Stimulated activated naive CD8-positive, alpha-beta T cell treated with anti-CD3 and anti-CD28 coated beads, Interleukin-15, Interleukin-2, amounts not matched to agents 100 U/mL and 50 U/mL, for 24 hours (primary cell): ENCODE measurements at places on chromosomes 7 and 10.
A peak's percentile ranks its signal among the peaks of the same experiment; 100 is the strongest.

GRCh38 chr7:20193242-20193777 lies 23.9 kb downstream of the MACC1 start:
- no peak for DNase-seq

DNA sequence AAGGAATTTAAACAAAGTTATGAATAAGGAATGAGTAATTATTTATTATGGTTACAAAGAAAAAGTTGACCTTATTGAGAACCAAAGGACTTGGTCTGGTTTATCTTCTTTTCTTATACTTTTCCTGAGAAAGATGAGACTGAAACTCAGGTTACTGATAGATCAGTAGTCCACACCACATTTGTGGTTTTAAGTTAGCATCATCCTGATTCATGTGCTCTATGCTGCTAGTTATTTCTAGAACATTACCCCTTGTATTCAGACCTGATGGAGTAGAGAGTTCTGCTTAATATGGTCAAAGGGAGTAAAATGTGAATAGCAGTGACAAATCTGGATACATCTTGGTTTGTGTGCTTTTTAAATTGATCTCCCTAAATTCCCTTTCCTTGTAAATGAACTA lies 63.8 kb downstream of the FOXP2 start:
- DNase-seq = no peak

DNA sequence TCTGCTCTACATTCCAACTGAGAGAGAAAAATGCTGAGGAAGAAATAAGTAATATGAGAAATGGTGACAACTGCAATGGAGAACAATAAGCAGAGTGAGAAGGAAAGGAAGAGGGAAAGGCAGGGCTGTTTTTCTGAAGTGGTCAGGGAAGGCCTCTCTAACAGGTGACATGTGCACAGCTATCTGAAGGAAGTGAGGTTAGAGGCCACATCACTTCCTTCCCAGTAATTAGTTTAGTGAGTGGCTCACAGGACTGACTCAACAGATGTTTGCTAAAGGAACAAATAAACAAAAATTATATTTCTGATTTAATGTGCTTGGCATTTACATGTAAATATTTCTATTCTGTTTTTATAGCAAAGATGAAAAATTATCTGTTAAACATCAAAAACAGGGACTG lies 77.9 kb downstream of the ARHGAP21 start:
- DNase-seq = no peak

- no peak for DNase-seq
Measured at GRCh38 chr7:44148166-44148565, 7.0 kb upstream of the MYL7 start.

GRCh38 chr10:74827694-74828093 lies 1.3 kb downstream of the KAT6B start:
- DNase-seq = no peak

DNA sequence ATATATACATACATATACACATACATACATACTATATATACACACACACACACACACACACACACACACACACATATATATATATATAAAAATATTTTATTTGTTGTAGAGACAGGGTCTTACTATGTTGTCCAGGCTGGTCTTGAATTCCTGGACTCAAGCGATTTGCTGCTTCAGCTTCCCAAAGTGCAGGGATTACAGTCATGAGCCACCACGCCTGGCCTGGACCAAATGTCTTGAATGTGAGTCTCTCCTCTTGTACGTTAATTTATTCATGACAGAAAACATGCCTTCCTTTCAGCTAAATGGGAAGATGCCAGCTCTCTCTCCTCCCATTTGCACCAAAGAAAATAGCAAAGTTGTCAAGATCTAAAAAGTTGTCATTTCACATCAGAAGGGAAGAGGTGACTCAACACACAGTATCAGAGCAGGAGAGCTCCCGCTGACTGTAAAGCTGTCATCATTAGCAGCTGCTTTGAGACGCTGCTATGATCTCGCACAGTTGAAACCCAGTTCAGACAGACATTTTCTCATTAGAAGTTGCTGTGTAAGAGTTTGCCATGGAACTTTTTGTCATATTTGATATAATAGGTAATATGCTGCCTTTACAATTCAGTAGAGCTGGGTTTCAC lies 224.3 kb downstream of the SFMBT2 start:
- no peak for DNase-seq

- no peak for DNase-seq
Measured at GRCh38 chr7:117019786-117020590, 66.7 kb downstream of the ST7 start.

DNA sequence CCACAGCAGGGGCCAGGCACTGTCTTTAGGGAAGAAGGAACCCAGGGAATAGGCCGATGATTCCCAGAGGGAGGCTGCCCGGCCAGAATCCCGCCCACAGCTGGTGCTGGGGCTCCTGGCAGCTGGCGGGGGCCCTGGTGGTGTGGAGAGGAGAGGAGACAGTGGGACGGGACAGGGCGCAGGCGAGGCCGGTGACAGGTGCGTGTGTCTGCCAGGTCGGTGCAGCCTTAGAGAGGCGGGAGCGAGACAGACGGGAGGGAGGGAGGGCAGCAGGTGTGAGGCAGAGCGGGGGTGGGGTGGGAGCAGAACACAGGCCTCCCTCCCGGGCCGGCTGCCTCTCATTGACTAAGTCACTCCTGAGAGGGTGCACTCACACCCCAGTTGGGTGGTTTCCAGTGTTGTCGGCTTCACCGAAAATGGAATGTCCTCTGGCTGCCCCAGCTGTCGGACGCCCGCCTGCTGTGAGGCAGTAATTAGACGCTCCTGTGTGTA lies 55.2 kb downstream of the ELFN1 start:
- no peak for DNase-seq

GRCh38 chr7:77383333-77383740 lies 32.8 kb downstream of the GSAP start:
- no peak for DNase-seq

- no peak for DNase-seq
Measured at GRCh38 chr7:78779788-78780187, 673.7 kb downstream of the MAGI2 start.

DNA sequence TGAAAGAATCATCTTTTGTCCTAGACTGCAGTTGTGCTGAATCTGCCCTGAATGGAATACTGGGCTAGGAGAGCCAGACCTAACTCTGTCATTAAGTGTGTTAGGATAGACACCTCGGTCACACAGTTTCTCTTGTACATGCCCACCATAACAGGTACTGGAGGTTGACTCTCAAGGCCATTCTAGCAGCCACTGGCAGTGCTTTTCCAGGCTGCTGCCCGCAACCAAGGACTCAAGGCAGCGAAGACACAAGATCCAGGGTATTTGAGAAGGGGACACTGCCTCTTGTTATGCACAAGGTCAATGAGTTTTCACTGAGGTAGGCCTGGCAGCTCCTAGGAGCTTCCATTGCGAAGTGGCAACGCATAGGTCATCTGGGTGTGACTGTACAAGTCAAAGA lies 70.6 kb upstream of the ZNF746 start:
- DNase-seq = no peak

GRCh38 chr7:45028920-45029344 lies 28.9 kb downstream of the CCM2 start:
- DNase-seq = no peak

- no peak for DNase-seq
Measured at GRCh38 chr10:101438881-101439391, 85.0 kb downstream of the BTRC start.

GRCh38 chr10:21314906-21315644 lies 210.4 kb downstream of the SKIDA1 start:
- DNase-seq = no peak

- DNase-seq = no peak
Measured at GRCh38 chr7:43431020-43431595, 151.8 kb upstream of the STK17A start.

GRCh38 chr7:16071246-16071857 lies 350.0 kb downstream of the CRPPA start:
- no peak for DNase-seq

GRCh38 chr10:60286559-60286958 lies 103.1 kb downstream of the ANK3 start:
- DNase-seq = no peak

- DNase-seq = no peak
Measured at GRCh38 chr10:56905051-56905450, 544.0 kb upstream of the ZWINT start.

DNA sequence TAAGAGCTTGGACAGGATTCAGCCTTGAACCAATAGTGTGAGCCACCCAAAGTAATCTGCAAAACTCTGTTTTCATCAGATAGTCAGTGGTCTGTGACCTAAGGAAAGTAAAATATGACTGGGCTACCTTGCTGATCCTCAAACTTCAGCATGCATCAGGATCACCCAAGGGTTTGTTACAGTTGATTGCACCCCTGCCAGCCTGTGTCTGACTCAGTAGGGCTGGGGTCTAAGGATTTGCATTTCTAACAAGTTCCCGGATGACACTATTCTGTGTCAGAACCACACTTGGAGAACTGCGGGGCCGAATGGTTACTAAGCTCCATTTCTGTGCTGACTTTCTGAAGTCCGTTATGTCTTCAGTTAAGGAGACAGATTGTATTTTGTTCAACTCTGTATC lies 40.6 kb upstream of the TSPAN13 start:
- DNase-seq = no peak

- DNase-seq = no peak
Measured at GRCh38 chr7:157028199-157028903, 17.9 kb upstream of the MNX1 start.

- no peak for DNase-seq
Measured at GRCh38 chr7:103499976-103500375, 54.0 kb upstream of the SLC26A5 start.

GRCh38 chr10:79547973-79548372 lies 12.2 kb downstream of the SFTPA2 start:
- DNase-seq = no peak

DNA sequence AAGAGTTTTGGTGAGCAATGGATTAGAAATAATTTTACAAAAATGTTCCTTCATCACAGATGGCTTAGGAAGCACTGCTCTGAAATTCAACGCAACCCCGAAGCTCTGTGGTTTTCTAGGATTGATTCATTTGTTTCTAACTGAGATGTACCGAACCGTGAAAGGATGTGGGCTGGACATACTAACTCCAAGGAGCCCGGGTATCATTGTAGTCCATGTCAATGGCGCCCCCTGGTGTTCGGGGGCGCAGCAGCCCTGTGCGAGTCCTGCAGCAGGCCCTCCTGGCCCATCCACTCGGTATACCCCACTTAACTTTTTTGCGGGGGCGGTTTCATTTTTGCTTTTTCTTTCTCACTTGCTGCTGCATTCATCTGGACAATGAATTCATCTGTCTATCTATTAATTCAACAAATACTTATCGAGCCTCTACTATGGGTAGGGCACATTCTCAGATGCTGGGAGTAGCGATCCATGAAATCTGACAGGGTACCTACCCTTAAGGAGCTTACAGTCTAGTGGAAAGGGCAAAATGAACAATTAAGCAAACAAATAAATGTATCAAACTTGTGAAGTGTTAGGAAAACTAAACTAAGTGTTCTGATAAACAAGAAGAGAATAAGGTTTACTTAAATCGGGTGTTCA lies 25.2 kb upstream of the ITPRID1 start:
- DNase-seq = peak; percentile 51

GRCh38 chr10:118754229-118754555 lies 578 bp downstream of the CACUL1 start:
- DNase-seq = peak; percentile 55

DNA sequence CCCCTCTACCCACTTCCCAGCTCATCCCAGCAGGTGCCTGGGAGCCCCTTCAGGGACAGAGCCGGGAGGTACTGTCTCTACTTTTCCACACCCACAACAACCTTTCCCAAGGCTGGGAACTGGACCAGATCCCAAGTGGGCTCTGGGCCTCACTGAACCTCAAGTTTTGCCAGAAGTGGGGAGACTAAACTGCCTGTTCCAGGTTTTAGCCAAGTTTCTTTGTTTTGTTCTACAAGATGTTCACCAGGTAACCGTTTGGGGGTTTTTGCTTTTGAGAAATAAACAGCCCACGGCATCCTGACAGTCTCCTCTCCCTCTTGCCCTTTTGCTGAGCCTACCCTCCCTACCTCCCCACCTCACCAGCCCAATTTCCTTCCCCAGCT lies 10.6 kb upstream of the EMX2 start:
- no peak for DNase-seq

DNA sequence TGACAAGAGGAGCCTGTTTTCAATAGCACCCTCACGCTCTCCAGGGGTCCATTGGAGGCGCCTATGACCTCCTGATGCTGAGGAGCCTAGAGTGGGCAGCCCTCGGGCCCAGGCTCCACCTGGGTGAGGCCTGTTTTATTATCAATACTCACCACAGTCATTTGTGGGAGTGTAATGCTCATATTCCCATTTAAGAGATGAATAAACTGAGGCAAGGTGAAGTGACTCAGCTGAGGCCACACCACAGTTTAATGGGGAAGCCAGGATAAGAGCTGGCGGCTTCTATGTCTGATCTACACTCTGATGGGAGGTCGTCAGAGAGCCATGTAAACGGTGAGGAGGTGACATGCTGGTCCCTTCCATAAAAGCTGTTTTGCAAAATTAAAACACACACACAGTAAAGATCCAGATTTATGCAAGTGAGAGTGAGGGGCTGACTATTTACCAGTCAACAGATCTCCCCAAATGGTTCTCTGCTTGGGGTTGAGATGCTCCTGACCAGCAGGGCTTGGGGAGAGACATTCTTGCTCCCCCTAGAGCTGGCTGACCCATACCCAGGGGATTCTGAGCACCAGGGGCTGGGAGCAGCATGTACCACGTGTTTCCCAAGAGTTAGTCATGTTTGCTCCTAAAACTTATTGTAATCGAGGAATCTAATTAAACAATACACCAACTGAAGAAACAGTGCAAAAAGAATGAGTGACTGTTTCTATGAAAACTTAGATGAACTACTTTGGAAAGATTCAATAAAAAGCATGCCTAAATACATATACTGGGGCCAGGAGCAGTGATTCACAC lies 81.0 kb upstream of the INSIG1 start:
- DNase-seq = no peak

DNA sequence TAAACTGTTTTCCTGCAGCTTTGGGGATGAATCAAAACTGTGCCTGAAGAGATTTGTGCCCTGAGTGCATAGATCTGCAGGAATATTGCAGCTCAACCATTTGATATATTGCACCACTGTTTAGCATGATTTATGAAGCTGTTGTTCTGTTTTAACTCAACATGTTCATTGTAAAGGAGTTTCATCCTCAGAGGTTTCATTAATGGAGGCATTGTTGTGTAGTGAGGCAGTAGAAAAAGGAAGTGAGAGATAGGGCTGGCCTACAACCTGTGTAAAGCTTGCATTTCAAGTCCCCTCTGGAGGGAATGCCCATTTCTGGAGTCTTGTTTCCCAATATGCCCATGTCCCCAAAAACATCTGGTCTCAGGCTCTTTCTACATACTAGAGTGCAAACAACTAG lies 67.5 kb downstream of the DNAJC12 start:
- no peak for DNase-seq
